ENCODE measurements at places on chromosomes 1 and 21.

DNA sequence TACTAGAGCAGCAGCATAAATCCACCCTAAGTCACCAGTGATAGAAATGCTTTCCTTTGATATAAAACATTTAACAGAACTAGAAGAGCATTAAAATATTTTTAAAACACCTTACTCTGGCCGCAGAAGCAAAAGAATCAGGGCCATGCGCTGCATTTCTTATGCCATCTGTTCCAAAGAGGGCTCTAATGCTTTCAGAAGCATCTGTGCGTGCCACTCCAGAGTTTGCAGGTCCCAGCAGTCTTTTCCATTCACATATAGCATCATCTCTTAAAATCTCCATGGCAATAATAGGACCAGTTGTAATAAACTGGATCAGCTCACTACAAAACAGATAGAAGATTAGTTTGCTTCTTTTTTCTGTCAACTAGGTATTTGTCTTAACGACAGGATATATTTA, 69.2 kb downstream of the NME7 start:
- H3K27ac ChIP-seq, result no peak overlapping the region
- no peaks in the 10 kb centered on the region for H3K36me3 ChIP-seq
- DNase-seq, result no peak
- H3K27me3 ChIP-seq, result no peaks in the 10 kb centered on the region

DNA sequence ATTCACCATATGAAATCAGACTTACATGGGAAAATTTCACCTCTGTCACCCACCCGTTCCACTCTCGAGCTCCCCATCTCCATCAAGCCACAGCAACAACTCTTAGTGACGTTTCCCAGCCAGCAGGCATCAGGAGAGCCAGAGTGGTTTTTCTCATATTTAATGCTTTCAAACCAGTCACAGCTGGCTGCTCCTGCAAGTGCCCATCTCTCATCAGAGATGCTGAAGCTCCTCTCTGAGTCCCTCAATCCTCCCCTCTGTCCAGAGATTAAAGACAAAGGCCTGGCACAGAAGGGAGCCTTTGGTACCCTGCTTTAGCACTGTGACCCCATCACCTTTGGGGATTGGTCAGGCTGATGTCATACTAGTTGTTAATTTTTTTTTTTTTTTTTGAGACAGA, 277.3 kb downstream of the DNM3 start:
- H3K27ac ChIP-seq, result no peak overlapping the region
- no peaks in the 10 kb centered on the region for H3K27me3 ChIP-seq
- H3K4me1 ChIP-seq, result no peaks in the 10 kb centered on the region
- no peaks in the 10 kb centered on the region for H3K36me3 ChIP-seq
- no peak for DNase-seq

GRCh38 chr1:240925273-240925672, 313.3 kb upstream of the GREM2 start:
- H3K27me3 ChIP-seq, result no peaks in the 10 kb centered on the region
- H3K4me1 ChIP-seq, result no peaks in the 10 kb centered on the region
- H3K4me3 ChIP-seq, result no peak overlapping the region
- no peak overlapping the region for H3K27ac ChIP-seq

DNA sequence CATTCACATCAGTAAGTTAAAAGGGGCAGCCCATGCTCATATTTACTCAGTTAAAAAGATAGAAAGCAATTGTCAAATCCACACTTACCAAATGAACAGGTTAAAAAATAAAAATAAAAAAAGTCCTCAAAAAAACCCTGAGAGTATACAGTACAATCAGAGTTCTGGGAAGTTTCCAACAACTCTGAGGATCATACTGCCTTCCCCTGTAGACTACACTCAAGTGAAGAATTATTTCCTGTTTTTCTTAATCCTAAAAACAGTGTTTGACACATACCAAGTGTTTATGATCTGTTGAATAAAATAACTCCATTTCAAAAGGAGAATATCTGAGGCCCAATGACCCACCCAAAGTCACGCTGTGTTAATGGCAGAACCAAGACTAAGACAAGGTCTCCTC, 61.8 kb downstream of the INTS7 start:
- no peak for DNase-seq
- H3K4me3 ChIP-seq, result no peak overlapping the region
- H3K27me3 ChIP-seq, result no peaks in the 10 kb centered on the region
- H3K27ac ChIP-seq, result no peak overlapping the region
- no peaks in the 10 kb centered on the region for H3K36me3 ChIP-seq
